CD4-positive, alpha-beta T cell treated with Interferon alpha-2 for 1 hour (primary cell): ENCODE measurements at places on chromosomes 16 and 17.
A peak's percentile ranks its signal among the peaks of the same experiment; 100 is the strongest.

DNA sequence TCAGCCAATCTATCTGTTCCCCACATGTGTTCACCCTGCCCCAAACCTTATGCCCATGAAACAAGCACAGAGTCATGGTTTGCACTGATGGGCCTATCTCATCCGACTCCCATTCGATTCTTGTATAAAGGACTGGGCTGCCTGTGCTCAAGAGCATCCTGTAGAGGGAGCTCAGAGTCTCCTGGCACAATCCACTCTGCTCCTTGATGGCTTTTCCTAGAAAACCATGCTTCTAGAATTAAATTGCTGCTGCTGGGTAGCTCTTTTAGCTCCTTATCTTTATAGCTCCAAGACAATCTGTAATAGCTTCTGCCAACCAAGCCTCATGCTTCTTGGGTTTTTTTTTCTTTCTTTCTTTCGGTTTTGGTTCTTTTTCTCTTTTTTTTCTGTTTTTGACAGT lies 9.7 kb downstream of the ZNF19 start:
- no peak for DNase-seq

- DNase-seq = no peak
Measured at GRCh38 chr16:17432901-17433576, 37.7 kb downstream of the XYLT1 start.

GRCh38 chr17:73465953-73466230 lies 154.1 kb upstream of the CDC42EP4 start:
- no peak for DNase-seq

- DNase-seq = no peak
Measured at GRCh38 chr16:72388007-72388406, 216.1 kb upstream of the PMFBP1 start.

DNA sequence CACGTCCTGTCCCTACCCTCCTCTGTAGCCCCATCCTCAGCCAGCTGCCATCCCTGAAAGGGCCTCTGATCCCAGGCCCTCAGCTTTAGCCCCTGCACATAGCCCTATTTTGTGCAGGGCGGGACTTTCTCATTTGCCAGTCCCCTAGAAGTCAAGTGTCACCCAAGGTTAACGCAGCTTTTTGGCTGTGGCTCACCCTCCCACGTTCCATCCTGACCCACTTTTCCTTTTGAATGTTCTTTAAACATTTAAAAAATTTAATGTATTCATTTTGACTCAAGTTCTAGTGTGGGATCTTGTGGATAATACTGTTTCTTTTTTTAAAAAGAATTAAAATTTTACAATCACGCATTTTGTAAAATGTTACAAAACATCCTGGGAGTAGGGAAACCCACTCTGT lies 62.2 kb upstream of the LGALS9 start:
- no peak for DNase-seq

GRCh38 chr17:81222906-81223761 lies at the start of gene CEP131:
TSS of gene CEP131 (minus strand) at chr17:81222965. CDS start at chr17:81220056, 2,909 bp downstream.
- DNase-seq = peak; percentile 99

- DNase-seq = peak; percentile 60
Measured at GRCh38 chr17:79019632-79020584, 4.1 kb upstream of the C1QTNF1 start.

GRCh38 chr17:33889766-33890165 lies 365.3 kb upstream of the CCL2 start:
- DNase-seq = no peak

DNA sequence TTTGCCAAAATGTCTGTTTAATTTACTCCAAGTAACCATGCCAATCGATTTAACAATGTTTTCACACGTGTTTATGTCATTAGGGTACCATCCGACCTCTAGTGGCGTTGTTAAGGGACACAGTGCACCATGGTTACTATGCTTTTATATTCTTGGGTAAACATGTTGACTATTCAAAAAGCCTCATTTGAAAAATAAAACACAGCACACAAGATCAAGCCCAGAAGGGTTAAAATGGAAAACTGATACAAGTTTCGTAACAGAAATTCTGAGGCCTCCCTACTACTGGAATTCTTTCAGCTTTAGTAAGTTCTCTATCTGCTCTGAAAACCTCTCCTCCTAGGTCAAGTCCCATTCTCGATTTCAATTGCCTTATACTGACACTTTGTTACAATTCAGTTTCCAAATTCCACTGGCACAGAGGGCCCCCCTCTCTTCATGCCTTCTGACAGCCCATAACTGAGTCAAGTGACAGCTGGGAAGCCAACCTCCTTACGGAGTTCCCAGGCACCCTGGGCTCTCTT lies 2.1 kb downstream of the CFAP20 start:
- peak; percentile 78 for DNase-seq

- DNase-seq = no peak
Measured at GRCh38 chr17:59542960-59543635, 22.3 kb upstream of the DHX40 start.

DNA sequence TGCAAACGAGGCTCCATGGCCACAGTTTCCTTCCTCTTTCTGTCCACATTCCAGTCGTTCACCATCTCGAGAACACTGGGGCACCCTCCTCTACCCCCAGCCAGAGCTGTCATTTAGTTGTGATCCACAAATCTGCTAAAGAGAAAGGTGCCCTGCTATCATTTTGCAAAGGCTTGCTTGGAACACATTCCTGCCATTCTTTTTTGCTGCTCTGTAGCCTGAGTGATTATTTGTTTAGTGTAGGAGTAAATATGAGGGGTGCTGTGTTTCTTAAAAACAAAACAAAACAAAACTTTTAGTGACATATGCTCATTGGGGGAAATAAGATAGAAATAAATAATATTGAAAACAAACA lies 166.7 kb downstream of the PRKCA start:
- DNase-seq = no peak

GRCh38 chr16:17105239-17105797 lies 365.4 kb downstream of the XYLT1 start:
- DNase-seq = peak; percentile 7

- no peak for DNase-seq
Measured at GRCh38 chr16:87984632-87985267, 33.5 kb downstream of the BANP start.

DNA sequence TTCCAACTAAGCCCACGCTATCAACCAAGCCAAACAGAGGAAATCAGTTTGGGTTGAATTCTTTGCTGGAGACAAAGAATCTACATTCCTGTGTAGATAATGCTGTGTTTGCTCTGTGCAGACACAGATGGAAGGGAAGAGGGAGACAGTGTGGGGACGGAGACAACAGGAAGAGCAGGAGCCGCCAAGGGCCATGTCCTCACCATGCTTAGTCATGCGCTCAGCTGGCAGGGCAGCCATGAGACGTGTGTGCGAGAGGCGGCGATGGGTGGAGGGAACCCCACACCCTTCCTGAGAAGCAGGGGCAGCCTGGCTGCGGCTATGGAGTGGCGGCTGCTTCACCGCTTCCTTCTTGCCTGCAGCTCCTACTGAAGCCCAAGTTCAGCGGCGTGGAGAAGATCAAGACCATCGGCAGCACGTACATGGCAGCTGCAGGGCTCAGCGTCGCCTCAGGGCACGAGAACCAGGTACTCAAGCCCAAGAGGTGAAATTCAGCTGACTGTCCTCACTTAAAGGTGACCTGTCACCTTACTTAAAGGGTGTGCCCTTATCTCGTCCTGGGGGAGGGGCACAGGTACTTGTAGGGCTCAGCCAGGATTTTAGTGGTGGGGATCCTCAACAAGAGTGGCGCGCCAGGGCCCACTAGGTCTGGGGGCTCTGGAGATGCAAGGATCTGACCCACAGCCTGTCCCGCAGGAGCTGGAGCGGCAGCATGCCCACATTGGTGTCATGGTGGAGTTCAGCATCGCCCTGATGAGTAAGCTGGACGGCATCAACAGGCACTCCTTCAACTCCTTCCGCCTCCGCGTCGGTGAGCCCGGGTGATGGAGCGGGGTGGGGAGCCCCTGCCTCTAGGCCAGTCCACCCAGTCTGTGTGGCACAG lies 47.5 kb downstream of the ADCY7 start:
- DNase-seq = peak; percentile 53

- DNase-seq = peak; percentile 34
Measured at GRCh38 chr16:47461598-47462266, 601 bp downstream of the PHKB start.

GRCh38 chr17:42559075-42559474 lies 2.9 kb upstream of the COASY start:
- DNase-seq = no peak

GRCh38 chr17:1344521-1344920 lies 55.5 kb downstream of the YWHAE start:
- no peak for DNase-seq

- DNase-seq = no peak
Measured at GRCh38 chr16:35492225-35492624, 2032.8 kb downstream of the TP53TG3F start.

DNA sequence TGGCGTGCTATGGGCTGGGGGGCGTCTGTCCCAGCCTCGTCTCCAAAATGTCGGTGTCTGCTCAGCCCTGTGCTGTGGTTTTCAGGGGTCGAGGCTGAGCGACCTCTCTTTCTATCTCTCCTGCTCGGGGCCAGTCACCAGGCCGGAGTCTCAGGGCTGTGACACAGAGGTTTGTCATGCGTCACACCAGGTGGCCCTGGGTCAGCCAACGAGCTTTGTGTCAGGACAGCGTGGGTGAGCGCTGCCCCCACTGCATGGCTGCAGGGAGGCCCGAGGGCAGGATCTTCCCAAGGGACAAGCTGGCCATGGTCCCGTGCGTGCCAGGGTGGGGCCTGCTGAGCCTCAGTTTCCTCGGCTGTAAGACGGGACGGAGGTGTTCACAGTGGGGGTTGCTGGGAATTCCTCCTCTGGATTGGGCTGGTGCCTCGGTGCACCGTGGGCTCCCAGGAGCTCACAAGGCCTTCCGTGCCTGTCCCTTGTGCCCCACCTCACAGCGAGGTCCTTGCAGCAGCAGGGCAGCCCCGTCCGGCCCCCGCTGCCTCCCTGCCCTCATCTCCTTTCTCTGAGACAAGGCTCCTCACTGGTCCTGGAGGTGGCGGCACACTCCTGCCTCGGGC lies 50.5 kb downstream of the CBFA2T3 start:
- DNase-seq = no peak

- DNase-seq = no peak
Measured at GRCh38 chr16:47320546-47321310, 140.1 kb downstream of the ITFG1 start.

DNA sequence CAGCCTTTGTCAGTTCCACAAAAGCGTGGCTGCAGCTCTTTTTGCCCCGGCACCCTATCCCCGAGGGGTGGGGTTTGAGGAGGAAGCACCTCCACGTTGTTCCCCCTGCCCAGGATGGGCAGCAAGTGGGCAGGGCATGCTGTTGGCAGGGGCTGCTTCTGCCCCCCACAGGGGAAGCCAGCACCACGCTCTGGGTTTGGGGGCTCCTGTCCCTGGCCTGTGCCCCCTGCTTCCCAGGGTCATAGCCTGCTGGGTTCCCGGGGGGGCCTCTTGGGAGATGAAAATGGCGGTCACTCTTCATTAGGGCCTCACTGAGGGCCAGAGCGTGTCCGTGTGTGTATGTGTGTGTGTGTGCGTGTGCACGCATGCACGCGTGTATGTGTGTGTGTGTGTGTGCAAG lies 22.8 kb downstream of the LASP1 start:
- DNase-seq = no peak

DNA sequence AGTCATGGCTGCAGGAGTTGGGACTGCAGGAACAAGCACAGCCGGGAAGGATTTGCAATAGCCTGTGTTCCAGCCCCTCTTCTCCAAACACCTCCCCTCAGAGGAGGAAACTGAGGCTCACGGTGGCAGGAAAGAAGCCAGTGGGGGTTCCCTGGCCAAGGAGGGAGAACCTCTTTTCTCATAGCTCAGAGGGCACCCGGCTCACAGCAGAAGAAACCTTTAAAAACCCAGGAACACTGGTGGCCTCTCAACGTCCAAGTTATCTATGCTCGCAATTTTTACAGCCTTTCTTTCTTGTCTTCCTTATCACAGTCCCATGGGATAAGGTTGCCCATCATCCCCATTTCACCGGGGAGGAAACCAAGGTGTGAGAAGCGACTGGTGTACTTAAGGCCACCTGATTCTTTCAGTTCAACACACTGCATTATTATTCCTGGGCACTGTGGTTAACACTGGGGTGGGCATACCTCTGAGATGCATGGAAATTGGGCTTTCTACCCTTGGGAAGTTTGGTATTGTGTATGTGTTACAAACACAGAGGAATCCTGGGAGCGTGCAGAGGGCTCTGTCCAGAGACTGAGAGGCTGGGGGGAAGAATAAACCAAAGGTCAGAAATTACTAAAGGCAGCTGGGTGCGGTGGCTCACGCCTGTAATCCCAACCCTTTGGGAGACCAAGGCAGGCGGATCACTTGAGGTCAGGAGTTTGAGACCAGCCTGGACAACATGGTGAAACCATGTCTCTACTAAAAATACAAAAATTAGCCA lies 791 bp upstream of the ZNF629 start:
- no peak for DNase-seq

- no peak for DNase-seq
Measured at GRCh38 chr17:17556671-17557070, 34.8 kb downstream of the PEMT start.

GRCh38 chr17:56937687-56938086 lies 23.2 kb downstream of the COIL start:
- no peak for DNase-seq

GRCh38 chr16:67357561-67357960 lies 30.9 kb downstream of the LRRC36 start:
- no peak for DNase-seq

GRCh38 chr16:17748044-17748719 lies 277.4 kb upstream of the XYLT1 start:
- no peak for DNase-seq

- no peak for DNase-seq
Measured at GRCh38 chr16:65274566-65274965, 152.7 kb upstream of the CDH11 start.

- no peak for DNase-seq
Measured at GRCh38 chr16:69481901-69482341, 57.5 kb downstream of the CYB5B start.

DNA sequence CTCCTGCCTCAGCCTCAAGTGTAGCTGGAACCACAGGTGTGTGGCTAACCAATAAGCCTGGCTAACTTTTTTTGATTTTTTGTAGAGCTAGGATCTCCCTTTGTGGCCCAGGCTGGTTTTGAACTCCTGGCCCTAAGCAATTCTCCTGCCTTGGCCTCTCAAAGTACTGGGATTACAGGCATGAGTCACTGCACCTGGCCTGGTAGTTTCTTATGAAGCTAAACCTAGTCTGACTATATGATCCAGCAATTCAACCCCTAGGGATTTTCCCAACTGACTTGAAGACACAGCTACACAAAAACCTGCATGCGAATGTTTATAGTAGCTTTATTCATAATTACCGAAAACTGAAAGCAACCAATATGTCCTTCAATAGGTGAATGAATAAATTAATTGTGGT lies 176.2 kb upstream of the IRX3 start:
- no peak for DNase-seq

DNA sequence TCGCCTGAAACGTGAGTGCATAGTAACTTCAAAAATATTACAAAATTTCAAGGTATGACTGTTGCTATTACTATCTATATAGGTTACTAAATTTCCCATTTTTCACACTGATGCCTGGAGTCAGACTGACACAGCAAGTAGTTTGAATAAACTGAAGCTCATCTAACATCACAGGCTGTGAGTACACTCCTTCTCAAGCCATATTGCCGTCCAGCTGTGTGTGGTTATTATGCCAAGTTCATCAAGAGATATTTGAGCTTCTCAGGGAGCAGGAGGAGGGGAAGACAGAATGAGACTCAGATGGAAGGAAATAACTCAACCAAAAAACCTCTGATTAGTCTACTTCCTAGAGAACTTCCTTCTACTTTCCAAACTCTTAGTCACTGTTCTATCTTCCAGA lies 473.9 kb downstream of the TOX3 start:
- no peak for DNase-seq

GRCh38 chr17:20072692-20072992 lies 63.5 kb downstream of the SPECC1 start:
- DNase-seq = no peak

- DNase-seq = no peak
Measured at GRCh38 chr16:87996962-87997880, 46.0 kb downstream of the BANP start.

- DNase-seq = no peak
Measured at GRCh38 chr17:73247726-73248125, 14.0 kb downstream of the CPSF4L start.
